ENCODE measurements at places on chromosomes 12 and 14.

DNA sequence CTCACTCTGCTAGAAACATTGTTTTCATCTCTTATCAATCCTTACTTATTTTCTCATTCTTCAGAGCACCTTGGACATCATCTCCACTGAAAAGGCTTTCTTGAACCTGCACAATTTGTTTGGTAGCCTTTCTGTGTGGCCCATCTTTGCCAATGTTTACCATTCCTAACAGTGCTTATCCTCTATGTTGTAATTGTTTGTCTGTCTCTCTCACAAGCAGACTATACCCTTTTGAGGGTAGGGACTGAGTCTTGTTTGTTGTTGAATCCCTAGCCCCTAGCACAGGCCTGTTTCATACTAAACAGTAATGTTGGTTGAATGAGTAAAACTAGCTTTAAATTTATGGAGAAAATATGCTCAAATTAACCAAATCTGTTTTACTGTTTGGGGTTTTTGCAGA, 9.2 kb downstream of the MRPL42 start:
- DNase-seq = no peak

DNA sequence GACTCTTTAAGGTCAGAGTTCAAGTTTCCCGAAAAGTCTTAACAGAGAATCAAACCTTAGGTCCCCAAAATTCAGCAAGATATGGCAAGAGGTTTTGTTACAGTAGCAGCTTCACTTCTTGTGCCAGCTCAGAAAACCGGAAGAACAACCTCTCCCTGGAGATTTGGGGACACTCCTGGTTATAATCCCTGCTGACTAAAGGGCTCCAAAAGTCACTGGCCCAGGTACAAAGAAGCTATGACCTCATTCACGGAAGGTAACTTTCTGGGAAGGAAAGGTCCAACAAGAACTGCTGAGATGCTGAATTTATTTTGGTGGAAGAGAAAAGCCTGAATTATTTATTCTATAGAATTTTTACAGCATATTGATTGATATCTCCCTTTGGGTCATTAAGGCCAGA, 55.6 kb upstream of the DIO2 start:
- DNase-seq = no peak

GRCh38 chr14:52596320-52596719, 43.7 kb downstream of the GPR137C start:
- no peak for DNase-seq

DNA sequence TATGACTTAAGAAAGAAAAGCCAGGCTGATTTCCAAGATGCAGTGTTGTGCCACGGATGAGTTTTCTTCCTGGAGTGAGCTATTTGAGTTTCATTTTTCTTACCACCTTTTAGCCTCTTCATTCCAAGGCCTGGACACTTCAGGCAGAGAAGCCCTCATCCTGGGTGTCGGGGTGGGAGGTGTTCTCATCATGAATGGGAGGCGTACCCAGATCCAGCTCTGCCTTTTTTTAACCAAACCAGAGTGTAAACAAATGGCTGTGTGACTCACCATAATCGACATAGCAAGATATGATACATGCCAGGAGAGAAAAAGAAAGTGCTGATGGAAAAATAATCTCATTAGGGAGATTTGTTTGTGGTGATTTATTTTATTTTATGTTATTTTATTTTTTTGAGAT, 79.9 kb downstream of the ARF6 start:
- no peak for DNase-seq

GRCh38 chr12:92899386-92900001, 29.6 kb downstream of the EEA1 start:
- DNase-seq = no peak

DNA sequence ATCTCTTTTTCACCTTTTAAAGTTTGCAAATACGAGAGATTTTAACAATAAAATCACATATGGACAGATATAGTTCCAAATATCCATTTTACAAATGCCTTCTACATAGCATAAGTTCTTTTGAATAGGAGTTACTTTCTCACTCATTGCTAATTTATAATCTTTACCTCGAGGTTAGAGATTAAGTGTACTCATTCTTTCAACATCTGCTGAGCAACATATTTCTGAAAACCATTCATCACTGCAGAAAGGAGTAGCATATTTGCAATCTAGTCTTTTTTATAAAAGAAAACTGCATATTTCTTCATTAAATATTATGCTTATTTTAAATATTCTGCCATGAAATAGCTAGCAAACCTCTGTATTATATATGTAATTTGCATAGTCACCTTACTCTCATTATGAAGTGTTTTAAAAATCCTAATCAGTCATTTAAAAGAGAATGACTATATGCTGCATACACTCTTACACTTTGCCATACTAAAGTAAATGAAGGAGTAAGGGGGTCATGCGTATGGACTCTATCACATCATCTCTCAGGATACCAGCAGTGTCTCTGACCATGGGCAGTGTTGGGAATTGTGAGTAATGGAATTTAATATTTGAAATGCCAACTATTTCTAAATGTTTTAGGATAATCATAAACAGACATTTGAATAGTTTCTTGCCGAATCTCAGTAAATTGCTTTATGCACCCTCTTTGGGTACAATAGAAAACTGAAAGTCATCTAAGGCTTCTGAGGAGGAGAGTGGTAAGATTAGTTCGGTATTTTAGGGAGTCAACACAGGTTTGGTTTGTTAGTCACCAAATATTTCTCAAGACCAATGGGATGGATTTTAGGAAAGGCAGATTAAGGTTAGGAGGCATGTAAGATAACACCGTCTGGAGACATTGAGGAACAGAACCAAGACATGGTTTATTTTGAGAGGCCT, 524.8 kb upstream of the ATP2B1 start:
- DNase-seq = no peak

DNA sequence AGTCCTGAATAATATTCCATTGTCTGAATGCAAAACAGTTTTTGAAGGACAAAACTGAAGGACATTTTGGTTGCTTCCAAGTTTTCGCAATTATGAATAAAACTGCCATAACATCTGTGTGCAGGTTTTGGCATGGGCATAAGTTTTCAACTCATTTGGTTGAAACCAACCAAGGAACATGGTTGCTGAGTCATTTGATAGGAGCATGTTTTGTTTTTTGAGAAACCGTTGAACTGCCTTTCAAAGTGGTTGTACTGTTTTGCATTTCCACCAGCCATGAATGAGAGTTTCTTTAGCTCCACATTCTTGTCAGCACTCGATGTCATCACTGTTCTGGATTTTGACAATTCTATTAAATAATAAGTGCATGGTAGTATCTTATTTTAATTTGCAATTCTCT, 23.0 kb upstream of the GSG1 start:
- DNase-seq = no peak
